Femur (tissue), 1 donor: ENCODE measurements at places on chromosomes 1 and 21.

- no peak for DNase-seq
Observed at GRCh38 chr21:33390479-33390878, 12.7 kb upstream of the IFNGR2 start.

- no peak for DNase-seq
Observed at GRCh38 chr1:226233293-226233692, 9.8 kb downstream of the MIXL1 start.

DNA sequence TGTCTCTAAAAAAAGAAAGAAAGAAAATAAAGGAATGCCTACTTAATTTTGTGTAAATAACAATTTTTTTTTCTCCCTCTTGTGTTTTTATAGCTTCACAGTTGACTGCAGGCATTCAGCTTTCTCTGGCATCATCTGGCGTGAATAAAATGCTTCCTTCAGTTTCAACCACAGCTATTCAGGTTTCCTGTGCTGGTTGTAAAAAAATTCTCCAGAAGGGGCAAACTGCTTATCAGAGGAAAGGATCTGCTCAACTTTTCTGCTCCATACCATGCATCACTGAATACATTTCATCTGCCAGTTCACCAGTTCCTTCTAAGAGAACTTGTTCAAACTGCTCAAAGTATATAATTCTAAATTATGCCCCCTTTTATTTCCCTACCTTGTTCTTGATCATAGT is 18.0 kb downstream of the ZMYM1 start:
- no peak for DNase-seq

- DNase-seq: no peak
Observed at GRCh38 chr1:152981146-152981871, 2.6 kb upstream of the SPRR1A start.

DNA sequence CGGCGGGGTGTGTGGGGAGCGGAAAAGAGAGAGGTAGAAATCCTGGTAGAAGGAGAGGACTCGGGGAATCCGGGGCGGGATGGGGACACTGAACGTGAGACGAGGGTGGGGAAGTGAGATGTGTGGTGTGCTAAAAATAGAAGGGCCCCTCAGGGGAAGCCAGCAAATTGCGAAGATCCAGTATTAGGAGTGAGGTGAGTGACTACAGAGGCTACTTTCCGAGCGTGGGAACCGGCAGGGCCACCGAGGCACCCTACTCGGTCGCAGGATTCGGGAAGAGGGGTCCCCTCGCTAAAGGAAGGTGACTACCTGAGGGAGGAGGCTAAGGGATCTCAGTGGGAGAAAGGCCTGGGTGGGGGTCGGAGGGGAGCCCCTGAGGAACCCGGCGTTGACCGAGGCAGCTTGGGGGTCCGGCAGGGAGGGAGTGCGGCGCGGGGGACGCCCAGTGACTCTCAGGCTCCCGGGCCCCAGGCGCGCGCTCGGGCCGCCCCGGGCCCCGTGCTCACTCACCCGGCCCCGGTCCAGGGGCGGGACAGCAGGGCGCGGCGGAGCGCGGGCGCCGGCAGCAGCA is 318 bp downstream of the ALDH4A1 start:
- DNase-seq: peak; percentile 55

DNA sequence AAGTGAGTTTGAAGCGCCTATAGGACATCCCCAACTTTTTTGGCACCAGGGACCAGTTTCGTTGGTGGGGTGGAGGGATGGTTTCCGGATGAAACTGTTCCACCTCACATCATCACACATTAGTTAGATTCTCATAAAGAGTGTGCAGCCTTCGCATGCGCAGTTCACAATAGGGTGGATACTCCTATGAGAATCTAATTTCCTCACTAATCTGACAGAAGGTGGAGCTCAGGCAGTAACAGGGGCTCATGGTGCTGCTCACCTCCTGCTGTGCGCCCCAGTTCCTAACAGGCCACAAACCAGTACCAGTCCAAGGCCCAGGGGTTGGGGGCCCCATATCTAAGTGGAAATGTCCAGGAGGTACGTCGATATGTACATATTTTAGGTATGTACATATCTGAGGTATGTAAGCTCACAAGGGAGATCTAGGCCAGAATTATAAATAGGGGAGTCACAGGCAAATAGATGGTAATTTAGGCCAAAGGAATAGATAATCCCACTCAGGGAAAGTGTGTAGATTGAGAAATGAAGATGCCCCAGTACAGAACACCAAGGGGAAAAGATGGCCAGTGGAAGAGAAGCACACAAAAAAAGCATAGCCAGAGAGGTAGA is 27.5 kb upstream of the RASAL2 start:
- DNase-seq: no peak

- no peak for DNase-seq
Observed at GRCh38 chr1:169133801-169134502, 27.5 kb downstream of the ATP1B1 start.
